ENCODE measurements at places on chromosomes 2 and 18. TPM values are rescaled to one million over a fixed set of nuclear protein-coding genes. Genes with fewer than 3 reads are reported as not detected.

- no peak for DNase-seq
Measured at GRCh38 chr2:176292608-176293007, 23.4 kb downstream of the MTX2 start.

The COL3A1 gene
- 361 TPM for total RNA-seq

GRCh38 chr2:31401580-31401979, 13.0 kb downstream of the XDH start:
- no peak for DNase-seq

DNA sequence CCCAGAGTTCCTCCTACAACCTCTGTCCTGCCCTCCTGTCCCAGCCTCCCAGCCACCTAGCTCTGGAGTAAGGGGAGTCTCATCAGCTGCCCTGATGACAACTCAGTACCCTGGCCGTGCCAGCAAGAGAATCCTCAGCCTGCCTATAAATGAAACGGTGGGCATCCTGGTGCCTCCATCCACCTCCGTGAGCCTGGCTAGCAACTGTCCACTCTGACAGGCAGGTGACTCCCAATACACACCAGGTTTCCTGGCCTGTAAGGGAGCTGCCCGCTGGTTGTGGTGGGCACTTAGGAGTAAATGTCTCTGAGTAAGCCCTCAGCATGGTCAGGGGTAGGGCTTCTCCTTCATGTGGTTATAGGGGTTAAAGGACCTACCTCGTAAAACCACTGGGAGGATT, 81.5 kb downstream of the XDH start:
- DNase-seq: no peak

Measured in ovary (tissue), 10 donors.